Stimulated activated CD8-positive, alpha-beta memory T cell treated with anti-CD3 and anti-CD28 coated beads, Interleukin-2, amount 100 ng/mL, for 1 hour (primary cell): ENCODE measurements at places on chromosomes 12 and 14.

DNA sequence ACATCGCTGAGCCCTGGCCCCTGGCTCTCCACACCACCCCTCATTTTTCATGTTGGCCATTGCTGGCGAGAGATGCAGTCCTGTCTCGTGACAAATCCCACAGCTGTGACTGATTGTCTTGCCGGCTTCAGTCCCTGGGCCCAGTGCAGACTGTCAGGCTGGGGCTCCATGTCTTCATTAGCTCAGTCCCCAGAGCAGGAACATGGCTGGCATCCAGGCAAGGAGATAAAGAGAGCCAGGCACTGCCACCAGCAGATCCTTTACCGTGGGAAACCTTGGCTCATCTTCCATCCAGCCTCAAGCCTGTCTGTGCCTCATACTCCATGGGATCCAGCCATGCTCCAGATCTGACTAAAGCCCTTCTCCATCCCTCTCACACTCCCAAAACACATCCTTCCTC, 284.7 kb upstream of the FKBP4 start:
- DNase-seq, result no peak

- DNase-seq, result no peak
Measured at GRCh38 chr12:52020539-52021336, 14.0 kb downstream of the TAMALIN start.

- DNase-seq, result no peak
Measured at GRCh38 chr12:108277613-108278012, 61.5 kb downstream of the CMKLR1 start.

DNA sequence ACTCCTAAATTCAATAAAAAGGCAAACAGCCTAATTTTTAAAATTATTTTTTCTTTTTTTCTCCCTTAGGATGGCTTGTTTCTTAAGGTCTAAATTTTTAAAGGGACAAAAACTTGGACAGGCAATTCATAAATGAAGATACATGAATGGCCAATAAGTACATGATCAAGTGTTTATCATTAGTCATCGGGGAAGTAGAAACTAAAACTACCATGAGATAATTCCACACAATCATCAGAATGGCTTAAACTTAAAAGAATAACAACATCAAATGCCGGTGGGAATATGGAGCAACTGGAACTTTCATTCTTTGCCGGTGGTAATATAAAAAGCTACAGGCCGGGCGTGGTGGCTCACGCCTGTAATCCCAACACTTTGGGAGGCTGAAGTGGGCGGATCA, 29.1 kb downstream of the MOK start:
- DNase-seq, result no peak

- no peak for DNase-seq
Measured at GRCh38 chr14:70190156-70190555, 1.4 kb upstream of the SLC8A3 start.

DNA sequence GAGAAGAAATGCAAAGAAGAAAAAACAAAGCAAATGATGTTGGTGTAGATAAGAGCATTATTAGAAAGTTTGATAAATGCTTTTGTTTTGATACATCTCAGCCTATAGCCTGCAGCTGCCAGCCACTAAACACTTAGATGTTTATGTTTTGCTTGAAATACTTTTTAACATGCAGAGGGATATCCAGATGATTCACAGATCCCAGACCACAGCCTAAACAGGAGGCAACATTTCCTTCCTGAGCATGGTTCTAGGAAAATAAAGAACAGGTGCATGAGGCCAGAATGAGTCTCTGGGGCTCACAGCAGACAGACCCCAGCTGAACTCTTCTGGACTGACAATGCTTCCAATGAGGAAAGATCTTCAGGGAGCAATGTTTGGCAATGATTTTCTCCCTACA, 103.7 kb upstream of the EEA1 start:
- DNase-seq, result no peak

GRCh38 chr12:67710582-67710981, 62.0 kb downstream of the DYRK2 start:
- DNase-seq, result no peak

- no peak for DNase-seq
Measured at GRCh38 chr12:26043135-26044006, 81.5 kb downstream of the BHLHE41 start.

GRCh38 chr12:12612358-12612757, 682 bp downstream of the CREBL2 start:
- DNase-seq, result no peak

GRCh38 chr14:83042858-83043257, 1509.2 kb upstream of the SEL1L start:
- no peak for DNase-seq

DNA sequence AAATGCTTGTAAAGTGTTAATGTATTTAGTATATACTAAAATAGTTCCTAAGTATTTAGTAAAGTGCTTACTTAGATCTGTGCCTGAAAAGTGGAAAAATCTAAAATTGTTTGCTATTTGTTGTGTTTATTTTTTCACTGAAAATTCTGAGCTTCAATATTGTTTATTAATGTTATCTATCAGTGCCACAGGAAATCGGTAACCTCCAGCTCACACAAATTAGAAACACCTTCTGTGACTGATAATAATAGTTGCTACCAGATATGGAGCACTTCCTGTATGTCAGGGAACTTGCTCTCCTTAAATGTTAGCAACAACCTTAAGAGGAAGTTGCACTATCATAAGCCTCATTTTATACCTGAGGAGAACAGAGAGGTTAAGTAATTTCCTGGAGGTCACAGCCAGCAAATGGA, 723 bp upstream of the LRP10 start:
- DNase-seq, result no peak

DNA sequence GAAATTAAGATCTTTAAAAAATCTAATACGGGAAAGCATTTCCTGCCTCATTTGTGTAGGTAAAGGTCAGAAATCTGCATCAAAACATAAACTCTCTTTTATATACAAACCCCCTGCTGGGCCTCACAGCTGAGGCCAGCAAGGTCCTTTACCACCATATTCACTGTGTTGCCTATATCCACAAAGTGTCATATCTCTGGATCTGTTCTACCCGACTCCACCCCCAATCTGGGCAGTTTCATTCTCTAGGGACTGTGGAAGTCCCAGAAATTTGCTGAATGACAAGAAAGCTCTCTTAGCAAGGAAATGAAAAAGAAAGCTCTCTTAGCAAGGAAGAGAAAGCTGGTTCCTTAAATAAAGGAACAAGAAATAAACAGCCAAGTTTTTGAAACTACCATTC, 301.7 kb downstream of the KCNH5 start:
- no peak for DNase-seq

DNA sequence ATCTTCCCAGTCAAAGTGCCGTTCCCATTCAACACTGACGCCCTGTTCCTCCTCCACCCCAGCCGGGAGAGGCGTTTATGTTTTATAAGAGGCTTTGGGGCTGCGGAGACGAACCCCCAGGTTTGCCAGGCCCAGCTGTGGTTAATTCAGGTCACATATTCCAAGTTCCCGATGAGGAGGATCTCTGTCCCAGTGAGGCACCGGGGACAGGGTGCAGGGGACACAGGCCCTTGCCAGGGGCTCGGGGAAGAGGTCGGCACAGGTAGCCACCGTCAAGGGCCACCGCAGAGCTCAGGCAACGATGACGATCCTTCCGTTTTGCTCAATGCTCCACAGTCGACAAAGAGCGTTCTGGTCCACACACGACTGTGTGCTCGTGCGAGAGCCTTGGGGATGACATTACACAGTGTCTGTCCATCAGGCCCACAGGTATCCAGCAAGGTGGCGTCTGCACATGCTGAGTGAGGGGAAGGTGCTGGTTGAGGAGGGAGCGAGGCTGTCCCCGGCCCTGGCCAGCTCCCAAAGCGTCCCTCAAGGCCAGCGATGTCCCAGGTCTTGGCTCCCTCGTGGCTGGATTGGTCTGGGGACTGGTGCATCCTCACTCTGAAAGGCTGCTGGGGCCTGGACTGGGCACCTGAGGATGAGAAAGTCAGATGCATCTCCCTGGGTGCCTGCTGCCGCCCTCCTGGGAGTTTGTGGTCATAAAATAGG, 189.2 kb upstream of the C14orf180 start:
- no peak for DNase-seq

- DNase-seq, result no peak
Measured at GRCh38 chr14:68199554-68200151, 380.1 kb downstream of the RAD51B start.

DNA sequence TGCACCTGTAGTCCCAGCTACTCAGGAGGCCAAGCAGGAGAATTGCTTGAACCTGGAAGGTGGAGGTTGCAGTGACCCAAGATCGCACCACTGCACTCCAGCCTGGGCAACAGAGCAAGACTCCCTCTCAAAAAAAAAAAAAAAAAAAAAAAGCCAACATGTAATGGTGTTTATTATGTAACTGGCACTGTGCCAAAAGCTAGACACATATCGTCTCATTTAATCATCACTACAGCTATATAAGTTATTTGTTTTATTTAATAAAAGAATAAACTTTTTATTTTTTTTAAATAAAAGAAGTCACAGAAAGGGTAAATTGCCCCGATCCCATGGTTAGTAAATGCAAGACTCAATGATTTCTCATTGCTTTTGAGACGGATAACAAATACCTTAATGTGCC, 76.9 kb downstream of the PTCSC3 start:
- DNase-seq, result no peak

DNA sequence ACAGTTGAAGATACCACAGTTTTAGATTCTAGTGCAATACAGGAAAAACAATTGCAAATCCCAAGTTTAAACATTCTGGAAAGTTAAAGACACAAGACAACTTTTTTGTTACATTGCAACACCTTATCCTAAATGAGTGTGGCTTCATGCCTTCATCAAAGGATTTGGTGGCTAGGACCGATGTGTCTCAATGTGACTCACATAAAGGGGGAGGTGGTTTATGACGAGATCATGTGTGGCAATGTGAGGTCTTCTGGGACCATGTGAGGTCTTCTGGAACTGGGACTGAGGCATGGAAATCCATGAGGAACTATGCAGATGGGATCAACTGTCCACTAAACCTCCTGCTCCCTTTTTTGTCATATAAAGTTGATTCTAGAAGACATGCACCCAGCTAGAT, 166.2 kb downstream of the PAX9 start:
- no peak for DNase-seq

- no peak for DNase-seq
Measured at GRCh38 chr12:95187865-95188415, 29.3 kb downstream of the FGD6 start.

- DNase-seq, result no peak
Measured at GRCh38 chr12:26360062-26360461, 164.7 kb downstream of the SSPN start.

GRCh38 chr14:48747561-48748089, 838.6 kb downstream of the RPS29 start:
- no peak for DNase-seq

- no peak for DNase-seq
Measured at GRCh38 chr12:56718149-56718548, 7.0 kb downstream of the NACA start.

- no peak for DNase-seq
Measured at GRCh38 chr12:55637467-55637866, 775 bp downstream of the OR10P1 start.

GRCh38 chr12:18723752-18724151, 14.1 kb downstream of the PLCZ1 start:
- no peak for DNase-seq

GRCh38 chr14:93186956-93187355, 1.8 kb downstream of the LYSET start:
- DNase-seq, result no peak

DNA sequence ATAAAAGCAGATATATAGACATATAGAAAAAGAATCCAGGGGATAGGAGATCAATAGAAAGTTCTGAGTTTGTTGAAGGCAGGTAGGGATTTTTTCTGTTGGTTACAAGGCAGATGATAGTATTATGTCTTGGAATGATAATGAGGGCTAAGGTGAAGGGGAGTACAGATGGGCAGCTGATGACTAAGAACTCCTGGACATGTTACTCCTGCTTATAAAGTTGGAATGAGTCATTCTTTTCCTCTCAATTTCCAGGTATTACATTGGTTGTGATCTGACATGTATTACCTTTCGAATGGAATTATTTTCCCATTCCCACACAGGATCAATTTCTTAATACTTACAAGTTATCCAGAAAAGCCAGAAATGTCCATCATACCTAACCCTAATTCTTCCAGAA, 545.2 kb upstream of the MGAT4C start:
- no peak for DNase-seq

DNA sequence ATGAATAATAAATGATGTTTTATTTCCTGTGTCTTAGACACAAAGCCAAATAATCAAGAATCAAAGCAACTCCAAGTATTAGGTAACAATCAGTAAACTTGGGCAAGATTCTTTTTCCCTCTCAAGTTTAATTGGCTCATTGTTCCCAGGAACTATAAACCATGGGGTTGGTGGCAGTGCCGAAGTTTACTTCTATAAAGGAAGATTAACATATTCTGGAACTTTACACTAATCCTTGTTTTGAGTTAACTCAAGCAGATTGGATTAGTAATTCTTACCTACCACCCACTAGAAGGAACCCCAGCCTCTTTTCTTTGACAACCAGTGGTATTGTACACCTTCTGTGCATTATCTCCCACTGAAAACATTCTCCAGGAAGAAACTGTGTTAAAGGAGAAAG, 197.1 kb downstream of the EXOC5 start:
- DNase-seq, result no peak
